NCI-H2081 (cell line): ENCODE measurements at places on chromosomes 13 and 19.
A peak's percentile ranks its signal among the peaks of the same experiment; 100 is the strongest.

GRCh38 chr19:15636026-15636425, 4.7 kb upstream of the CYP4F3 start:
- no peak for DNase-seq

- peak; percentile 71 for DNase-seq
These were observed 1.3 kb upstream of the BSG start for GRCh38 chr19:570937-571565.

- peak; percentile 65 for DNase-seq
These were observed 72.9 kb upstream of the TEX29 start for GRCh38 chr13:111247552-111247951.

GRCh38 chr13:111789420-111789819, 277.5 kb upstream of the SOX1 start:
- DNase-seq: no peak

DNA sequence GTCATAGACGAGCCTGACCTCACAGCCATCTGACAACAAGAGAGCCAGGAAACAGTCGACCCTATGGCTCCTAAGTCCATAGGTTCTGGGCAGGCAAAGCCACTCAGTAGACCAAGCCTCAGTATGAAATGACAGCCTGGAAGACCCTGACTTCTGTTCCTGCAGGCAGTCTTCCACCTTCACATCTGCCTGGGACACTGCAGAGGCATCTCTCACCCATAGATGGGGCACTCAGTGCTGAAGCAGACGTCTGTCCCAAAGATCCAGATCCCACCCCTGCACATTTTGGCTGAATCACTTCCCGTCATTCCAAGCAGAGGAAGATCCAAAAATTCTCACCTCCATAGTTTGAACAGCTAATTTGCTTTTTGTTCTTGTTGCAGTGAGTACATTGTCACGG, 139.3 kb upstream of the ZNF507 start:
- no peak for DNase-seq

DNA sequence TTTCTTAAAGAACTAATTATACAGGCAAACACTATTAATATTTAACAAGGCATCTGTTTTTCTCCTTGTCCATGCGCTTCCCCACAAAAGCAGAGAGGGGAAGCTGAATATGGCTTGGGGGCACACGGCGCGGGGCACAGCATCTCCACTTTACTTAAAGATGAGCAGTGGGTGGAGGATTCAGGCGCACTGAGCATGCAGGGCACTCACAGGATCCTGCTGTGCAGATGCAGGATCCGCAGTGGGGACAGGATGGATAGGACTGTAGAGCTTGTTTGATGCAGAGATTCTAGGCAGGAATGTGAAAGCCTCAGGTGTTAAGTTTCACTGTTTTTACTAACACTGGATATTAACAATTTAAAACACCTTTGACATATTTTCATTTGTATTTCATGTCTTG, 43.3 kb downstream of the ATP11A start:
- DNase-seq: peak; percentile 66

DNA sequence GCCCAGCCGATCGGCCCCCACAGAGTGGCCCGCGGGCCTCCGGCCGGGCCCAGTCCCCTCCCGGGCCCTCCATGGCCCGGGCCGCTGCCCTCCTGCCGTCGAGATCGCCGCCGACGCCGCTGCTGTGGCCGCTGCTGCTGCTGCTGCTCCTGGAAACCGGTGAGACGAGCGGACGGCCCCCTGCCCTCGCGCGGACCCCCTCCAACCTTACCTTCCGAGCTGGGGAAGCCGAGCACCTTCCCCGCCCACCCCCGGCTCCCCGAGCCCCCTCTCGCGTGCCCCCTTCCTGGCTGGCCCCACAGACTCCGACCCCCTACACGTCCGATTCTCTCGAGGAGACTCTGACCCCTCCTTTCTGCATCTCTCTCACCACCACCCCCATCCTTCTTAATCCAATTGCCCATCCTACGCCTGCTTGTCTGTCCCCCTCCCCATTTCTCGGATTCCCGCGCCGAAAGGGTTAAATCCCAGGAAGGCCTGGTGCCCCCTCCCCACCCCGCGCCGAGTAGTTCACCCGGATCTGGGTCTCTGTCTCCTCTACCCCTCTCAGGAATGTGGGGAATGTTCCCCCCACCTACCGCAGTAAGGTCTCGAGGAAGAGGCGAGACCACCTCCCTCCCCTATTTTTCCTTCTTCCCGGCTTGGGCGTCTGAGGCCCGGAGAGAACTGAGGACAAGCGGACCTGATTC, 502 bp downstream of the NECTIN2 start:
- no peak for DNase-seq

DNA sequence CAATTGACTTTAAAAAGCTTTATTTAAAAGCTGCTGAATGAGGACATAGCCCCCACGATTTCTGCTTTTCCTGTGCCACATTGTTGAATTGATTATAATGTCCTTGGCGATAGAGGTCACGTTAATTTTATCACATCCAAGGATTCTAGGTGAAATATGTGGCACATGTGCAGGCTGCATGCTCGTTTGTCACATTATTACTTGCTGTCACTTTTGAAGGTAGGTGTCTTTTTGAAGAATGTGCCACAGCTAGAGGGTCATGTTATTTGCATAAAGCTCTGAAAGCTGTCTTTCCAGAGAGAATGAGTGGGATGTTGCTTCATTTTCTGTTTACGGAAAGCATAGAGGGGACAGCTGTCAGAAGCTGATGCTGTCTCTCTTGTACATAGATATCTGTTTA, 927.6 kb upstream of the ATXN8OS start:
- DNase-seq: no peak

- DNase-seq: no peak
These were observed 1052.0 kb downstream of the DIAPH3 start for GRCh38 chr13:59111751-59112171.

DNA sequence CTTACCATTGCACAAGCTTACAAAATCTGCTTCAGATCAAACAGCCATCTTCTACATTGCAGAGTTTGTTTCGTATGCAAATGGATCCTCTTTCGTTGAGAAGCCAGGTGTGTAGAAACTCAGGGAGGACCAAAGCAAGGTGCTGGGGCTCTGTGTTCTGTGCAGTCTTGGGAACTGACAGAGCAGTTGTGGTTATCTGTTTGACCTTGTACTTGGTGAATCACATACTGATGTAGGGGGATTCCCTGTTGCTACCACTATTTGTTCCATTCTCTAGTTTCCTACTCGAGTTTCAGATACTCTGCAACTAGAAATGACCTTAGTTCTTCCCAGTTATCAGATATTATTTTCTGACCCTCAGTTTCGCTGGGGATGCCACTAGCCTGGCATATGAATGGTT, 95.2 kb upstream of the CLDN10 start:
- DNase-seq: no peak

- no peak for DNase-seq
These were observed 17.8 kb downstream of the ZNF813 start for GRCh38 chr19:53485046-53486004.

DNA sequence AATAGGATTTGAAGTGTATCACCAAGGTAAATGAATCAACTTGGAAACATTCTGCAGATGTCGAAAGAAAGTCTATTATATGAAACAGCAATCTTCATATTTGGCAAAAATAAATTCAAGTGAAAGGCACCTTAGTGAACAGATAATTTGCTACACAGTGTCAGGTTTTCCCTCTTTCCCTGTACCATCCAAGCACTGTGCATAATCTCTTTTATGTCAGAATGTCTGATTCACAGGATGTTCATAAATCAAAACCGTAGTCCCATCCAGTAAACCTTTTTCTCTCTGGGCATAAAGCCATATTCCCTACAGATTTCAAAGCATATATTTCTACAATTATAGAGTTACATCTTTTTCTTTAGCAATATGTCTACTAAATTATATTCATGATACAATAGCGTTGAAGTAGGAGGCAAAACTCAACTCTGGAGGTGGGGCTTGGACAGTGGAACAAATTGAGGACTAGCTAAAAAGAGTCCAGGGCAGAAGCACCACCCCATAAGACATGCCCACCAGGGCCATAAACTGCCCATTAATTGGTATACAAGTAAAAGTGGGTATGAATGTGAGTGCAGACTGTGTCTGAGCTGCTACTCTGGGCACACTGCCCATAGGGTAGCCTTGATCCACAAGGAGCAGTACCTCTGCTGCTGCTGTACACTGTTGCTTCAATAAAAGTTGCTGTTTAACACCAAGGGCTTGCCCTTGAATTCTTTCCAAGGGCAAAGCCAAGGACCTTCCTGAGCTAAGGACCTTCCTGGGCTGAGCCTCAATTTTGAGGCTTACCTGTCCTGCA, 72.1 kb upstream of the MYCBP2 start:
- DNase-seq: no peak

DNA sequence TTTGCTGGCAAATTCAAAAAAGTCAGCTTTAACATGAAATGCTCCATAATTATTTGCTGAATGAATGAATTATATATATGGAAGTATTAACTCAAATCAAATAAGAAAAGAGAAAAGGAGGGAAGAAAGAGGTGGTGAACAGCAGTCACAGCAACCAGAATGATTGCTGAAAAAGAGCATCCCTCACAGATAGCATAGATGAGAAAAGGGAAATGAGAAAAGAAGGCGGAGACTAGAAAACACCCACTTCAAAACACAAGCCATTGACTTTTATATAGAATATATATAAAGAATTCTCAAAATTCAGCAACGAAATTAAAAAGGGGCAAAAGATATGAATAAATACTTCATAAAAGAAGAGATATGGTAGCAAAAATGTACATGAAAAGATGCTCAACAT, 75.2 kb downstream of the CAB39L start:
- no peak for DNase-seq

DNA sequence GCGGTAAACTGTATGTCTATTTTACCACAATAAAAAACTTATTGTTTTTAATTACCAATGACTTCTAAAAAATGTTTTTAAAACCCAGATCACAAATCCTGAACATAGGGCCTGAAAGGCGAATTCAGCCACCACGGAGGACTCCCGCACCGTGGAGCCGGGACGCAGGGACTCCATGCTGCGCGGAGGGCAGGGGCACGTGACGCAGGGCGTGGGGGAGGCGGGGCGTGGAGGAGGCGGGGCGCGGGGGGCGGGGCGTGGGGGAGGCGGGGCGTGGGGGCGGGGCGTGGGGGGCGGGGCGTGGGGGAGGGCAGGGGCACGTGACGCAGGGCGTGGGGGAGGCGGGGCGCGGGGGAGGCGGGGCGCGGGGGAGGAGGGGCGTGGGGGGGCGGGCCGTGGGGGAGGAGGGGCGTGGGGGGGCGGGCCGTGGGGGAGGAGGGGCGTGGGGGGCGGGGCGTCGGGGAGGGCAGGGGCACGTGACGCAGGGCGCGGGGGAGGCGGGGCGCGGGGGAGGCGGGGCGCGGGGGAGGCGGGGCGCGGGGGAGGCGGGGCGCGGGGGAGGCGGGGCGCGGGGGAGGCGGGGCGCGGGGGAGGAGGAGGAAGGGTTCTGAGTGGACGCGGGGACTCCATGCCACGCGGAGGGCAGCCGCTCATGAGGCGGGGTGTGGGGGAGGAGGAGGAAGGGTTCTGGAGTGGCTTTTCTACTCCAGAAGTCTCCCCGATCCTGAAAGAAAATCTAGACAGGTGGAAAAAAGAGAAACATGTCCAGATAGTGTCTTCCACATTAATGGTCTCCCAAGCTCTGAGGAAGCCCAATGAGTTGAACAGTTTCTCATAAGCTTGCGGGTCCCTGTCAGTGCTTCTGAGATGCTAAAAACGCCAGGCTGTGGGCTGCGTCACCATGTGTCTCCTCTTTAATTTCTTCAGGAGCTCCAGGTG, 4.4 kb upstream of the PROZ start:
- DNase-seq: peak; percentile 50

DNA sequence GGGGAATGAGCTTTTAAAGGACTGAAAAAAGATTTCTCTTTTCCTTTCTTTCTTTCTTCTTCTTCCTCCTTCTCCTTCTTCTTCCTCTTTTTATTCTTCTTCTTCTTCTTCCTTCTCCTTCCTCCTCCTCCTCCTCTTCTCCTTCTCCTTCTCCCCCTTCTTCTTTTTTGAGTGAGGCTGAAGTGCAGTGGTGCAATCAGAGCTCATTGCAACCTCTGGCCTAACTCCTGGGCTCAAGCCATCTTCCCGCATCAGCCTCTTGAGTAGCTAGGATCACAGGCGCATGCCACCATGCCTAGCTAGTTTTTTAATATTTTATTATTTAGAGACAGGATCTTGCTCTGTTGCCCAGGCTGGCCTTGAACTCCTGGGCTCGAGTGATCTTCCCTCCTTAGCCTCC, 120.9 kb upstream of the KL start:
- DNase-seq: no peak

- no peak for DNase-seq
These were observed 11.1 kb upstream of the BCL3 start for GRCh38 chr19:44737238-44738071.

GRCh38 chr13:110855363-110855762, 59.5 kb downstream of the ANKRD10 start:
- DNase-seq: no peak

DNA sequence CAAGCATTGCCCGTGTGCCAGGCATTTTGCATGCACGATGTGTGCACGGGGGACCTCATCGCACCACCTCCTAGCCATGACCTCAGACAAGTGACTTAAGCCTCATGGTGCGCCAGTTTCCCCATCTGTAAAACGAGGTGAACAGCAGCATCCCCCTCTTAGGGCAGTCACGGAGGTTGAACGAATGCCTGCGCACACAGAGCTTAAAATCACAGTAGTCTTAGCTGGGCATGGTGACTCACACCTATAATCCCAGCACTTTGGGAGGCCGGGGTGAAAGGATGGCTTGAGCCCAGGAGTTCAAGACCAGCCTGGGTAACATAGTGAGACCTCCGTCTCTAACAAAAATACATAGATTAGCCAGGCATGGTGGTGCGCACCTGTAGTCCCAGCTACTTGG, 48.6 kb downstream of the PIN1 start:
- DNase-seq: no peak

DNA sequence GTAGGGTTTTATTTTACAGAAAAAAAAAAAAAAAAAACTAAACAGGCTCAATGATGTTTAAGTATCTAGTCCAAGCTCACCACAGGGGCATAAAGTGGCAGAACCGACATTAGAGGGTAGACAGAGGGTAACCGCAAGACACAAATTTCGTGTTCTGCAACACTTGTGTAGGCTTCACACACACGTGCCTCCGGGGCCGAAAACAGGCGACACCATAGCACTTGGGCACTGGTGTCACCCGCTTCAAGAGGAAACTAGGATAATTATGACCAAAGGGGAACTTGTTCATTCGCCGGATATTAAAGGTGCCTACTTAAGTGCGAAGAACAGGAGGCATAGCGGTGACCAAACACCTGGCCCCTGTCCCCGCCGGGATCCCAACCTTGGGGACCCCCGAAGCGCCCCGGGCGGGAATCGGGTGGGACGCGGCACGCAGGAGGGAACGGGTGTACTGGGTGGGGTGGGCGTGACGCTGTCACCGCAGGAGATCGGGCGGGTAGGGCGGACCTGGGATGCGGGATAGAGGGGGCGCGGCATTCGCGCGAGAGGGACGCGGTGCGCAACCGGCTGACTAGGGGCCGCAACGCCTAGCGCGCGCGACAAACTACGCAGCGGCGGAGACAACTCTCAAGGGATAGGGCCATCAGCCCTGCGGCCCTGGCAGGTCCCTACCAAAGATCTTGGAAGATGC, 558 bp downstream of the MZT1 start:
- DNase-seq: peak; percentile 61

DNA sequence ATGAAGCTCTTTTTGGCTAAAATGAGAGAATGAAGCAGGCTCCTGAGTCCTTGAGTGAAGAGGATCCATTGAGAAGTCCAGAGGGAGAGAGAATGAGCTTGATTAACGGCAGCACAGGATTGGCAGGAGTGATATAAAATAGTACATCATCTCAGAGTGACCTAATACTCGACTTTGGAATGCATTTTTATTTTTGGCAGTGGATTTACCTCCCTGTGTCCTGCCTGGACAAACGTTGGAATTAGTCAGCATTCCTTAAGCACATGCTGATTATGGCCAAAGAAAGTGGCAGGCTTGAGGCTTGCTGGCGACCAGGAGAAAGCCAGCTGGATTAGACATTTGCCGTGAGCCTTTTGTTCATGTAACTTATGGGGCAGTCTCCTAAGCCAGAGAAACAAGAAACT, 22.9 kb downstream of the LRCH1 start:
- DNase-seq: no peak
